Smooth muscle cell of the pulmonary artery (primary cell): ENCODE measurements at places on chromosomes 3 and 15. TPM values are rescaled to one million over a fixed set of nuclear protein-coding genes. Genes with fewer than 3 reads are reported as not detected.

The CCDC39 gene
- total RNA-seq: not detected in 2 replicates

The GAP43 gene
- 5.7 and 6.1 TPM in 2 replicates for total RNA-seq

The QRICH1 gene
- total RNA-seq: 47.9 and 58.1 TPM in 2 replicates

The KNL1 gene
- 2.0 and 5.7 TPM in 2 replicates for total RNA-seq

The ZPLD1 gene
- 0.13 and 1.1 TPM in 2 replicates for total RNA-seq

The EBLN2 gene
- 4.1 and 4.2 TPM in 2 replicates for total RNA-seq

The NDN gene
- total RNA-seq: 65.9 and 66.9 TPM in 2 replicates

The DOCK3 gene
- 0.26 and 0.30 TPM in 2 replicates for total RNA-seq

The DYNLT2B gene
- 6.9 and 7.2 TPM in 2 replicates for total RNA-seq

The GRM7 gene
- total RNA-seq: not detected in 2 replicates

The SPRED1 gene
- 39.3 and 50.0 TPM in 2 replicates for total RNA-seq

The FSIP1 gene
- 0.66 and 1.6 TPM in 2 replicates for total RNA-seq
